ENCODE measurements at places on chromosomes 1 and 21.

DNA sequence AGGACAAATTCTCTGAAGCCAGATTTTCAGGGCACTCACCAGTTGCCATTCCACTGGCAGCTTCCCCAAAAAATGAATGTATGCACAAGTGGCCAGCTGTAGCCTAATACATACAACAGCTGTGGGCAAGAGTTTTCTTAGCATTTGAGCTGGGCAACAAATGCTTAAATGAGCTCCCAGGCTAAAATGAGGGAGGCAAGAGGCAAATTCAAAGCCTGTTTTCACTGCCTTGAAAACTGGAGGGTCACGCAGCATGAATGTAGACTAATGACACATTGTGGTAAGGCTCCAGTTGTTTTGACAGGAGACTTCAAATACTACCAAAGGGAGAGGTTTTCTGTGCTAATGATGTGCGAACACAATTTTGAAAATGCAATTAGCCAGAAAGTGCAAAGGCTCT, 88.2 kb downstream of the TIAM1 start:
- DNase-seq: no peak

DNA sequence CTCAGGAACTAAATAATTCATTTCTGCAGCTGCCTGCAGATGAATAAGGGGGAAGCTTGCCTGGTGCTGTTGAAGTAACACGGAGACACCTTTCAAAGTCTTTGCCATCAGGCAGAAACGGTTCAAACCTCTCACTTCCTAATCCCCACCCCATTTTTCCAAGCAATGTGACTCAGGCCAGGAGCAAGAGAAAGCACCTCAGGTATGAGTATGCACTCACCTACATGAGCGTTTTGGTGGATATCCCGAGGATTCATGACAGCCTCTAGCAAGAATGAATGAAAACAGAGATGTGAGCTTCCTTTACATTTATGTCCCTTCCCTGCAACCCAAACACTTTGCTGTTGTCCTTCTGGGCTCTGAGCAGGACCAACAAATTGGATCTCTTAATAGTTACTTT, 63.4 kb upstream of the LAX1 start:
- no peak for DNase-seq

- DNase-seq: no peak
These were observed 11.1 kb upstream of the ZNF436 start for GRCh38 chr1:23380719-23381118.

DNA sequence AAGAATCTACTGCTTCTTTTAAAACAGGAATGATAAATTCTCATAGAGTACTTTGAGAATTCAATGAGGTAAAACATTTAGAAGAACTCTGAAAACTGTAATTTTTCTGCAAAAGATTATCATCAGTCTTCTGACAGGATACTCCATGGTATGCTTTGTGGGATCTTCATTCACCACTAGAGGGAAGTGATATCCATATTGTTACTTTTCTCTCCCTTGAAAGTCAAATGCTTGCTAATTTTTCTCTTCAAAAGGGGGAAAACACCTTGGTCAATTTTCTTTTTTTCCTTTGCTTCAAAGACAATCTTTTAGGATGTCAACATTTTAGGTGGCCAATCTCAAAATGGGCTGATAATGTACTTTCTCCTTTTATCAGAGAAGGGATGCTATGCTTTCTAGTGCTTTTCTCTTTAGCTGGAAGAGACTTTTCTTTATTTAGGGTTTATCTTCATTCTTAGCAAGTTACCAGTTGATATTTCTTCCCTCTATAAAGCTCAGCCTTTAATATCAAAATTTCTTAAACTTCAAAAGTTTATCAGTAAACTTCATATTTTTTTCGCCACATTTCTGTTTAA, 95.5 kb downstream of the NEGR1 start:
- DNase-seq: no peak

GRCh38 chr1:108129999-108130398, 70.1 kb downstream of the SLC25A24 start:
- DNase-seq: no peak

DNA sequence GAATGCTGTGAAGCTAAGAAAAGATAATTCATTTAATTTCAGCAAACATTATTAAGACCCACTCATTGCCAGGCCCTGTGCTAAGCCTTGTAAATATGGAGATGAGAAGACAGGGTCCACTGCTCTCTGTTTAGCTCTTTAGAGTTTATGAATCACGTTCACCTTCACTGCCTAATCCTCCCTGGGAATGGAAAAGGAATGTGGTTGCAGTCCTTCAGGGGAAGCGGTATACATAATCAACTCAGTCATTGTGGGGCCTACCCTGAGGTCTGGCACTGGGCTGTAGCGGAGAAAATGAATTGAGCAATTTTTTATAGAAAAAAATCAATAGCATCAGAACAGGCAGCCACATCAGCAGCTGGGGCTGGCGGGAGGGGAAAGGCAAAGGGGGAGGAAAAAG, 412.1 kb upstream of the NFIA start:
- DNase-seq: no peak

- DNase-seq: no peak
These were observed 883.3 kb upstream of the TMPRSS15 start for GRCh38 chr21:19286876-19287275.

GRCh38 chr1:46508757-46509156, 19.1 kb downstream of the DMBX1 start:
- DNase-seq: no peak

DNA sequence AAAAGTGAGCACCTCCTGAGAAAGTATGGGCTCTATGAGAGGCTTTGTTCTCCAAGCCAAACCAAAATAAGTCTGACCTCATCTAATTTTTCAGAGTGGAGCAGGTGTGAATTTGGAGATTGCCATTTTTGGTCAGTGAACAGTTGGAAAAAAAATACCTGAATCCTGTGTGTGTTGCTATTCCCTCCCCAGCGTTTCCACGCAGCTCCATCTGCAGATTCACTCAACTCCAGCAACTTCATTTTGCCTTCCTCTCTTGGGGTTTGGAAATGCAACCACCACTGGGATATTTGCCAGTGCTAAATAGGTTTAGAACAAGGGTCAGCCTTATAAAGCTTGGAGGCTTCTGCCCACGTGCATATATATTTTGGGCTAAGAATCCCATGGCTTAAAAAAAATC, 11.2 kb downstream of the CASQ2 start:
- no peak for DNase-seq

DNA sequence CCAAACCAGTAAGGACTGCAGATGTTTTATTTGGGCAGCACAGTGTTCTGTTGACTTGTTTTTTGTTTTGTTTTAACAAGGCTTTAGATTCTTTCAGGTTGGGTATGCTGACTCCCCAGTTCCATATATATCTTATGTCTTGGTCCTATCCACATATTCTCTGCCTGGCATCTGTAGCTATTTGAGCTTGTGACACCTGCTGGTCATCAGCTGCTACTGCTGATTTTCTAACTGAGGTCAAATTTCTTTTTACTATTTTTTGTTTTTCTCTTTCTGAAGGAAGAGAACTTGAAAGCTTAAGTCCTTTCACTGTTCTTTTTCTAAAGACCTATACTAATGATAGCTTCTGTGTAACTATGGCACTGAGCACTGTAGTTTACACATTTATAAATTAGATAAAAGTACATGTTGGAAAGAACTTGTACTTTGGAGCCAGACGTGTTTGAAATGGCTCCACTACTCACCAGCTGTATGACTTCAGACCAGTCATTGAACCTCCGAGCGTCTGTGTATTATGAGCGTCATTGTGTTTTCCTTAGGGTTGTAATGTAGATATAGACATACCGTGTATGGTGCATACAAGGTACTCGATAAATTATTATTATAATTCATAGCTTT, 109.4 kb downstream of the NRDC start:
- no peak for DNase-seq

GRCh38 chr1:156814571-156815260, 1.9 kb downstream of the SH2D2A start:
- no peak for DNase-seq

GRCh38 chr1:73104749-73105148, 822.4 kb upstream of the NEGR1 start:
- no peak for DNase-seq

- DNase-seq: no peak
These were observed 149.9 kb downstream of the SPATA17 start for GRCh38 chr1:217781056-217781455.

- DNase-seq: peak; percentile 73
These were observed 460.6 kb downstream of the DSCAM start for GRCh38 chr21:40386294-40386911.

GRCh38 chr1:151384584-151384983, 12.1 kb upstream of the SELENBP1 start:
- DNase-seq: no peak

- DNase-seq: no peak
These were observed 7.9 kb upstream of the MRPS15 start for GRCh38 chr1:36471830-36472641.

DNA sequence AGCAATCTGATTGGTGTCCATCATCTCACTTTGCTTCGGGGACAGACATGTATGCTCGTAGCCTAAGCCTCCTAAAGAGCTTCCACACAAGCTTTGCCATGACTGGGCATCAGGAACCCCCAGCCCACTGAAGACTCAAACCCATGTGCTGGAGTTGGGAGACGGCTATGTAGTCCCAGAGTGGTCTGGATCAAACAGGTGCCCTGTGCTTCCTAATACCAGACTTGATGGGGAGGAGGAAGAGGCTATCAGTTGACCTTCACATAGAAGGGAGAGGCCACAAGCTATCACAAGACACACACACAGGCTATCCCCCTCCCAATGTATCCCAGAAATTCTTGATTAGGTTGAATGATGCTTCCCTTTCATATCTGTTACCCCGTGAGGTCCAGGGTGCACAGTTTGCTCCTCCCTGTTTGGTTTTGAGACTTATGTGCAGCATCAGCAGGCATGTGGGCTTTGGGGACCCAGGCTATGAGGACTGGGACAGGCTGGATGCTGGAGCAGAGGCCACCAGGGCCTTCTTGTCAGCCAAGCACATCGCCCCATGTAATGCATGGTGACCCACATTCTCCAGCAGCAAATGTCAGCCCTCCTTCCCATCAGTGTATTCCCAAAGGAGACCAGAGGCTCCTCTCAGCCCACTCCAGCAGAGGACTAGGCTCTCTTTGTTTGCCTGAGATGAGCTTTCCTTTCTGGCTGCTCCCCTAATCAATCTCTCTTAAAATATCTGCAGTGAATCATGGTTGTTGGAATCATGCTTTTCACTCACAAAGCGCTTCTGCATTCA, 159.8 kb downstream of the GRIK3 start:
- no peak for DNase-seq

DNA sequence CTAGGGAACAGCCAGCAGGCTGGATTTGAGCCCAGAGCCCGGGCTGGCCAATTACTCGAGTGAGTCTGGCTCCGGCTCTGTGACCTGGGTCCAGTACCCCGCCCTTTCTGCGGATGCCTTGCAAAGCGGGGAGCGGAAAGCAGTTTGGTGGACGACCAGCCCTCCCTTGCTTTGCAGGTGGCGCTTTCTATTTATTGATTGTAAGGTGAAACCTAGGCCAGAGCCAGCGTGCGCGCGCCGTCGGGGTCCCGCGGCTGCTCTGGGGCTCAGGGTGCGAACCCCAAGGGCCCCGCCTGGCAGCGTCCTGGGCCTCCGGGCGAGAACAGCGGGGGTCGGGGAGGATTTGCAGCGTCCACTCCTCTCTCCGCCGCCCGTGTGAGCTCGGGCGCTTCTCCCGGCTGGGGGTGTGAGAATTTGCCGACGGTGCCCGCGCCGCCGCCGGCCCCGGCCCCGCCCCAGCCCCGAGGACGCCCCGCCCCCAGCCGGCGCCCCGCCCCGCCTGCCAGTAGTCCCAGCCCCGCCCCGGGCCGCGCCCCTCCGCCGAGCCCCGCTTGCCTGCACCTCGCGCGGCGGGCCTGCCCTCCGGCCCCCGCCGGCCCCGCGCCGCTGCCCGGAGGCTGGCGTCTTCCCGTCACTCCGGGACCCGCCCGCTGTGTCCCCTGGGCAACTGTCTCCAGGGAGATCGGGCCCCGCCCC, 37.6 kb downstream of the PIK3CD start:
- peak; percentile 37 for DNase-seq

DNA sequence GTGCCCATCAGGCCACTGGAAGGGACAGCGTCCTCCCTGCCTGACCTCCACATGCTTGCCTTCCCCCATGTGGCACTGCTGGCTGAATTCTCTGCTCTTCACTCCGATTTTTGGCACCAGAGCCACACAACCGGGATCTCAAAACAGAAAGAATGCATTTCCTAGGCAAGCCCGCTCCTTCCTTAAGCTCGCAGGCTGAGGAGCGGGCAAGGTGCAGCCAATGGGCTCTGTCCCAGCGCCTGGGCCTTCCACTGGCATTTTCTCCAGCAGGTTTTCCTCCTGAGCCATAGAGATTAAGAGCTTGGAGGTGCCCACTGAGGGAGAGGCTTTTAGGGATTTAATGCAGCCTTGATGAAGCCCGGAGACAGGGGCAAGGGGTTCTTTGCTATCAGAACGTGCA, 158.0 kb downstream of the IGSF21 start:
- DNase-seq: no peak

- DNase-seq: no peak
These were observed 29.4 kb downstream of the KAZN start for GRCh38 chr1:14627608-14628489.

GRCh38 chr1:101316256-101316655, 79.4 kb downstream of the S1PR1 start:
- DNase-seq: peak; percentile 46

- DNase-seq: no peak
These were observed 249.7 kb downstream of the KAZN start for GRCh38 chr1:14848203-14848602.

- DNase-seq: no peak
These were observed 43.2 kb downstream of the ALG14 start for GRCh38 chr1:95029532-95029931.

DNA sequence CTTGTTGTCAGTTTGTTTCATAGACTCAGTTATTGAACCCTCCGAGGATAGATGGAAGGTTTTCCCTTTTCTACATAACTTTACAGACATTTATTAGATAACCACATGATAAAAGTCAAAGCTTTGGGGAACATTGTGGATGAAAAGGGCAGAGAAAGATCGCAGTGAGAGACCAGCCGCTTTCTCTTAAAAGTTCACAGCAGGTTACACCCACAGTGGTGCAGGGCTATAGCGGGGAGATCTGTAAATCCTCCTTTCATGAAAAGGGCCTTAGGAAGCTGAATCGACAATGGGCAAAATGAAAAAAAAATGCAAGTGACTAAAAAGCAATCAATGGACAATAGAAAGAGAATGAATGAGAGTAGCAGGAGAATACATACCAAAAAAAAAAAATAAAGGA, 218.6 kb downstream of the GRIK1 start:
- DNase-seq: no peak

DNA sequence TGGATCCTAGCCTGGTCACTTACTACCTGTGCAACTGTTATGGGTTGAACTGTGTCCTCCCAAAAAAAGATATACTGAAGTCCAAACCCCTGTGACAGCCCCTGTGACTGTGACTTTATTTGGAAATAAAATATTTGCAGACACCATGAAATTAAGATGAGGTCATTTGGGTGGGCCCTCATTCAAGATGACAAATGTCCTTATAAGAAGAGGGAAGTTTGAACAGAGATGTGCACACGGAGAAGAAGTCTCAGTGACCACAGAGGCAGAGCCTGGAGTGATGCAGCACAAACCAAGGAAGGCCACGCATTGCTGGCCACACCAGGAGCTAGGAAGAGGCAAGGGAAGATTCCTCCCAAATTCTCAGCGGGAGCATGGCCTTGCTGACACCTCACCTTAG, 249.7 kb upstream of the RUNX1 start:
- no peak for DNase-seq

- DNase-seq: no peak
These were observed 10.8 kb upstream of the ASCL5 start for GRCh38 chr1:201137579-201138310.

Data from NCI-H1092 (cell line).